D721Med (cell line): ENCODE measurements at places on chromosomes 1 and 21.

- DNase-seq, result no peak
These were observed 30.9 kb upstream of the SLC35D1 start for GRCh38 chr1:67084765-67085318.

DNA sequence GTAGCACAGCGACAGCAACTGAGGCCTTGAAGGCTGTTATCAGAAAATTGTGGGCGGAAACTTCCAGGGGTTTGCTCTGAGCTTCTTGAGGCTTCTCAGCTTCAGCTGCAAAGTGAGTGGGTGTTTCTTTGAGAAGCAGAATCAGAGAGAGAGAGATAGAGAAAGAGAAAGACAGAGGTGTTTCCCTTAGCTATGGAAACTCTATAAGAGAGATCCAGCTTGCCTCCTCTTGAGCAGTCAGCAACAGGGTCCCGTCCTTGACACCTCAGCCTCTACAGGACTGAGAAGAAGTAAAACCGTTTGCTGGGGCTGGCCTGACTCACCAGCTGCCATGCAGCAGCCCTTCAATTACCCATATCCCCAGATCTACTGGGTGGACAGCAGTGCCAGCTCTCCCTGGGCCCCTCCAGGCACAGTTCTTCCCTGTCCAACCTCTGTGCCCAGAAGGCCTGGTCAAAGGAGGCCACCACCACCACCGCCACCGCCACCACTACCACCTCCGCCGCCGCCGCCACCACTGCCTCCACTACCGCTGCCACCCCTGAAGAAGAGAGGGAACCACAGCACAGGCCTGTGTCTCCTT lies at the start of gene FASLG:
FASLG (plus strand) TSS at position 233 of the 583 bp plus-strand sequence; CDS start at position 332, 99 bp downstream.
- DNase-seq, result no peak

DNA sequence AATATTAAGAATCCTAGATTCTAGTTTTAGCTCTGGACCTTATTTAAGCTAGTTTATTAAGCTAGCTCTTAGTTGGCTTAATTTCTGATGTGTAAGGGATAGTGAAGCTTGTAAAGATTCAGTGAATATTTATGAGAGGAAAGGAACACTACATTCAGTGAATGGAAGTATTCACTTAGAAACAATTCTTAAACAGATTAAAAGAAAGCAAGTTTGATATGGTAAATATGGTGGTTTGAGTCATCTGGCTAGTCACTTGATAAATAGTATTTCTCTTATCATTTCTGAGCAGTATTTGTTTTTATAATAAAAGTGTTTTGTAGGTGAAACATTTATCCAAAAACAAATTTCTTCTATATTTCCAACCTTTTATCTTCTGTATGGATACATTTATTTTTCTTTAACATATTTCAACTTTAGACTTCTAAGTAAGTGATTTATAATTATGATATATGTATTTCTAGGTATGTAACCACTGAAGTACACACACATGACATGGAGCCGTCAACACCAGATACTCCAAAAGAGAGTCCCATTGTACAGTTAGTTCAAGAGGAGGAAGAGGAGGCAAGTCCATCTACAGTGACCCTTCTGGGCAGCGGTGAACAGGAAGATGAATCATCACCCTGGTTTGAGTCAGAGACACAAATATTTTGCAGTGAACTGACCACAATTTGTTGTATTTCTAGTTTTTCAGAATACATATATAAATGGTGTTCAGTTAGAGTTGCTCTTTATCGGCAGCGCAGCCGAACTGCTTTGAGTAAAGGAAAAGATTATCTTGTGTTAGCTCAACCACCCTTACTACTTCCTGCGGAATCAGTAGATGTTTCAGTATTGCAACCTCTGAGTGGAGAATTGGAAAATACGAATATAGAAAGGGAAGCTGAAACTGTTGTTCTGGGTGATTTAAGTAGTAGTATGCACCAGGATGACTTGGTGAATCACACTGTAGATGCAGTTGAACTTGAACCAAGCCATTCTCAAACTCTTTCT lies 55.6 kb downstream of the SUCO start:
- no peak for DNase-seq

DNA sequence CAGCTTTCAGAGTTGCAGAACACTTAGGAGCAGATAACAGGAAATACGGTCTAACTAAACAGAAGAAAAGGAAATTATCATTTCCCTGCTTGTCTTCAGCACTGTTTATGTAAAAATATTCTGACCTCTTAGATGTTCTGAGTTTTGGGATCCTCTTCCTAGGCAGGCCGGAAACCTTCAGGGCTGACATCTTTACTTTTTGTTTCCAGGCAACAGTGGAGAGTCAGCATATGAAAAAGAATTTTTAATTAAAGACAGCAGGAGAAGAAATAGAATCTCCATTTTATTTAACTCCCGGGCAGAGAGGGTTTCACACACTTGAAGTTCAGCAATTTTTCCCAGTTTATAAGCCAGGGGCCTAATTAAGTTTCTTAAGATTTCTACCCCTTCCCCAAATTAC lies 5.1 kb upstream of the RIPPLY3 start:
- no peak for DNase-seq

GRCh38 chr1:221347706-221348105 lies 394.2 kb downstream of the DUSP10 start:
- no peak for DNase-seq

- no peak for DNase-seq
These were observed 3.7 kb upstream of the JAM2 start for GRCh38 chr21:25635310-25635709.

- DNase-seq, result no peak
These were observed 3.1 kb upstream of the VWA1 start for GRCh38 chr1:1432274-1432950.

DNA sequence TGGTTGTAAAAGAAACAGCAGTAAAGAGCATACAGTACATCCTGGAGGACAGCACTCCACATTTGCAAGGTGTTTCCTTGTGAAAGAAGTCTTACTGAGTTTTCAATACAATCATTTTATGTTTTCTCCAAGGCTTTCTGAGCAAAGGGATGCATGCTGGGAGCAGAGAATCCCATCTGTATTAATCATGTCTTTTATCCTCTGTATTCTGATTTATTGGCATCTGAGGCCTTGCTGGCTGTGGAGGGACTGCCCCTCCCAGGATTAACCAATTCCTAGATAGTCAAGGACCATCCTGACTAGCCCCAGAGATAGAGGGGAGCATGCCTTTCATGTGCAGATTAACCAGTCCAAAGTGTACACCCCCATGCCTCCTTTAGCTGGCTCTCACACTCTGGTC lies 476.3 kb downstream of the SIPA1L2 start:
- DNase-seq, result no peak

DNA sequence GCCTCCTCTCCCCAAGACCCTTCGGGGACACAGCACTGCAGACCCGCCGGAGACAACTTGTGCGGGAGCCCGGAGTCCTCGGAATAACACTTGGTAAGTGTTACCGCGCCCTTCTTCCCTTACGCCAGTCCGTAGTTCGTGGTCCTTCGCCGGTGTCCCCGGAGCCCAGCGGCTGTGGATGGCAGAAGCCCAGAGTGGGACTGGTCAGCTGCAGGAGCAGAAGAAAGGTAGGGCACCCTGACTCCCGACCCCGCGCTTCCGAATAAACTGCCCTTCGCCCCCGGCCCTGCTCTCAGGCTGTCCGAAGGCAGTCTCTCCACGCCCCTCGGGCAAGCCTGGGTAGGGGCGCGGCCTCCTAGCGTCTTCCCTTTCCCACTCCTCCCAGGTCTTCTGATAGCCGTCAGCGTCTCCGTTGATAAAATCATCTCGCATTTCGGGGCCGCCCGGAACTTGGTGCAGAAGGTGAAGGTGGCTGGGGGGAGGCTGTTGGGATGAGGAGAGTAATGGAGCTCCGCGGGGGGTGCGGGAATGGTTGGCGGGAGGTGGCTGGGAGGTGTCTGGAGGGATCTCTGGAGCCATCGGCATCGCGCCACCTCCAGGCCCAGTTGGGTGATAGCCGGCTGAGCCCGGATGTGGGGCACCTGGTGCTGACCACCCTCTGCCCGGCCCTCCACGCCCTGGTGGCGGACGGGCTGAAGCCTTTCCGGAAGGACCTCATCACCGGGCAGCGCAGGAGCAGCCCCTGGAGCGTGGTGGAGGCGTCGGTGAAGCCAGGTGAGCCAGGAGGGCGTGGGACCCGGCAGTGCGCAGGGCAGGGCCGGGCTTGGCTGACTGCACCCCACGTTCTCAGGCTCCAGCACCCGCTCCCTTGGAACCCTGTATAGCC lies 4.3 kb downstream of the RUSC1 start:
- DNase-seq, result peak; percentile 84

- DNase-seq, result no peak
These were observed 2.2 kb downstream of the ZC3H12A start for GRCh38 chr1:37476460-37477197.

- no peak for DNase-seq
These were observed 1.2 kb upstream of the ATP13A2 start for GRCh38 chr1:17012775-17013490.

DNA sequence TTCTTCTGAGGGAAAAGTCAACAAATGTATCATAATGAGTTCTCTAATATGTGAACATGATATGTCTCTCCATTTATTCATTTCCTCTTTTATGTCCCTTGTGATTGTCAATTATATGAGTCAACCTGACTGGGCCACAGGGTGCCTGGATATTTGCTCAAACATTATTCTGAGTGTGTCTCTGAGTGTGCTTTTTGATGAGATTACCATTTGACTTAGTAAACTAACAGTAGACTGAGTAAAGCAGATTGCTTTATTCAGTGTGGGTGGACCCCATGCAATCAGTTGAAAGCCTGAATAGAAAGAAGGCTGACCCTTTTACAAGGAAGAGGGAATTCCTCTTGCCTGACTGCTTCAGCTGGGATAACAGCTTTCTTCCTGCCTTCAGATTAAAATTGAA lies 142.6 kb downstream of the SLC35F3 start:
- no peak for DNase-seq

DNA sequence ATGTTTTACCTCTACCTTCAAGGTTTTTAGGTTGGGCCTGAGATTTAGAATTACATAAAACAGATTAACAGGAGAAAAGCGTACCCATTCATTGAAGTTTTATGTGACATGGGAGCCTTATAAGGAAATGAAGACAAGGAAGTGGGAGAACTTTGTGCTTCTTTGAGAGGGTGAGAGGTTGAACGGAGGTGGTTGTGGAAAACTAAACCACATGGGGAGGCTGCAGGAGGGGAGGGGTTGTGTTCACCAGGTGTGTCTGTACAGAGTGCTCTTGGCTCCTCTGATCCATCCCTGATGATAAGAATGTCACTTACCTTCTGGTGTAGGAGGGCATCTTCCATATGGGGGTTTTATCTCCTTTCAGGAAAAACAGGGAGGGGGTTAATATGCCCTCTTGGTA lies 2.7 kb downstream of the SLX9 start:
- no peak for DNase-seq

DNA sequence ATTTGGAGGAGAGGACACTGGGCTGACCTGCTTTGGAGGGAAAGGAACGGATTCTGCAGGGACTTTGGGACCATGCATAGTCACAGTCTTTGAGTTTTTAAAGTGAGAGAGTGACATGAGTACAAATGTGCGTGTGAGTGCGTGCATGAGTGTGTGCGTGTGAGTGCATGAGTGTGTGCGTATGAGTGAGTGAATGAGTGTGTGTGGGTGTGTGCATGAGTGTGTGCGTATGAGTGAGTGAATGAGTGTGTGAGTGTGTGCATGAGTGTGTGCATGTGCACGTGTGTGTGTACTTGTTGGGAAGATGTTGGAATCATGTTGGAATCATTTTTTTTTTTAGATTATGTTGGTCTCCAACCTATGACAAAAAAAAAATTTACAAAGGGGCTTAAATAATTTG lies 70.5 kb downstream of the PAX7 start:
- DNase-seq, result no peak

DNA sequence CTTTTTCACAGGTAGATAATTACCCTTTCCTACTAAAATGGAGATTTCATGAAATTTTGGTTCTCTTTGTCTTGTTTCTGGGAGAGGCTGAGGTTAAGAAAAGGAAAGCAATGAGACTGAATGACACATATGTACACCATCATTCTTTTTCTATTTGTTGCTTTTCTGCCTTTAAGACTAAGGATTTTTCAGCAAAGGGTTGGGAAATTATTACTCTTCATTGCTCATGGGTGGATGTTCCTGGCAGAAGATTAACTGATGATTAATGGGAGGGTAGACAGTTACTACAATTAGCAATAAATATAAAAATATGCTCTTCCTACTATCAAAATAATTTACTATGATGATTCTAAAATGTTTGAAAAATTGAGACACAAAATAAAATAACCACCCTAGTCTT lies 316.5 kb upstream of the USP24 start:
- DNase-seq, result no peak

DNA sequence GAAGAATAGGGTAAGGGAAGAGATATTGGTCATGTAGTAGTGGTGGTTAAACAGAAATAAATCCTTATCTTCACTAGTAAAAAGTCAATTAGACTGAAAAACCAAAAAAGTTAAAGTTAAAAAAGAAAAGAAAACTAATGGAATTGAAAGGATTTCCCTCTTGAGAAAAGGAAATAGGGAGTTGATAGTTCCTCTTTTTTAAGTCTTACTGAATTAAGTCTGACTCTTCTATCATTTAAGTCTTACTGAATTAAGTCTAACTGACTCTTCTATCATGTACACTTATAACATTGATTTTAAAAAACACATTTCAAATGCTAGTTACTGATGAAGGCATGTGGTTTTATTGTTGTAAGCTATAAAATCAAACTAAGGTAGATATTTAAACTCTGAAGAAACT lies 49.5 kb upstream of the TENT5C start:
- no peak for DNase-seq
